ENCODE measurements at places on chromosomes 6 and 20. TPM values are rescaled to one million over a fixed set of nuclear protein-coding genes. Genes with fewer than 3 reads are reported as not detected.

RAET1L gene
- not detected for polyA plus RNA-seq

KHDC1 gene
- polyA plus RNA-seq: 5.5 TPM

CHRNA4 gene
- 0.25 TPM for polyA plus RNA-seq

C6orf118 gene
- polyA plus RNA-seq: 0.49 TPM

OPRM1 gene
- not detected for polyA plus RNA-seq

BPIFB4 gene
- 0.23 TPM for polyA plus RNA-seq

C6orf132 gene
- 0.52 TPM for polyA plus RNA-seq

OTOR gene
- not detected for polyA plus RNA-seq

VWA7 gene
- polyA plus RNA-seq: 2.5 TPM

C20orf96 gene
- polyA plus RNA-seq: 11.1 TPM
